ENCODE measurements at places on chromosomes 12 and 14.

- no peak for DNase-seq
Measured at GRCh38 chr12:89166121-89166520, 186.2 kb downstream of the DUSP6 start.

- no peak for DNase-seq
Measured at GRCh38 chr14:58639842-58640484, 2.2 kb downstream of the DACT1 start.

DNA sequence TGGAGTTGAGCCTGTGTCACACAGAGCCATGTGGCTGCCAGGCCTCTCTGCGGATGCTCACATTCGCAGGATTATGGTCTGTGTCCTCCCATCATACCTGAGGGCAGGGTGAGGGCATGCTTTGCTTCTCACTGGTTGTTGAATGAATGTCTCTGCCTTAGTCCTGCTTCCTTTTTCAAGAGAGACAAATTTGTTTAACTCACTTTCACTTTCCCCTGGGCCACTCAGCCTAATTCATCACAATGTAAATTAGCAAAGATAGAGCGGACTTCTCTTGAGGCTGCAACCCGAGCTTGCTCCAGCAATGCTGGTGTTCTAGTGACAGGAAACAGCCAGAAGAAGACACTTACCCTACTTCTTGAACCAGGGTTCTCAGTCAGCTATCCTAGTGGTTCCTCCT lies 35.5 kb upstream of the PAX9 start:
- DNase-seq, result no peak

DNA sequence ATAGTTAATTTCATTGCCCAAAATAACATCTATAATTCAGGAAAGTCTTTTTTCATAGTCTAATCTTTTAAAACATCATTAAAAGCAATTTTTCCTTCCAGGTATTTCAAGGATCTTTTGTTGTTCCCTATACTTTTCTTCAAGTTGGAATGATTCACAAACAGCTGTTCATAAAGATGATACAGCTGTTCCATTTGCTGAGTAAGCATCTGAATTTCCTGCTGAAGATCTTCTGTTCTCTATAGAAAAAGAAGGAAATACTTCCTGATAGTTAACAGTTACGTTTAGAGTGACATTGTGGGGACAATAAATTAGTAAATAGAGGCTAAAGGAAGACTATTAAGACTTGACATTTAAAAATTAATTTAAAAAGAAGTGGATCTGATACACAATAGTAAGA lies 30.3 kb upstream of the ESR2 start:
- no peak for DNase-seq

- DNase-seq, result no peak
Measured at GRCh38 chr12:68224613-68225285, 861 bp downstream of the IL26 start.

DNA sequence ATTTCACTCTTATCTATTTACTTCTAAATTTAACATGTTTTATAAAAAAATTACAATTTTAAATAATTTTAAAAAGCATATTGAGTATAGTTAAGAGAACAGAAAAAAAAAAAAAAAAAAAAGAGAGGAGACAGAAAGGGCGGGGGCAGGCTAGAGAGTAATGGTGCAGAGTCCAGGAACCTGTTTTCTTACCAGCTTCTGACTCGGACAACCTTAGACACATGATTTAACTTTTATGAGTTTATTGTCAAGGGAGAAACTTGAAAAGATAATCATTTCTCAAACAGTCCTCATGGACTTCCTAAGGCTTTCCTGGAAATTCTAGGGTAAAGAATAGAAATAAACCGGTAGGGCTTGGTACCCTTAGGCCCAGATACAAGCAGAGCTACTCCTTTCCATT lies 84.3 kb downstream of the RPS6KA5 start:
- no peak for DNase-seq

GRCh38 chr14:102796661-102797190 lies 19.5 kb downstream of the TRAF3 start:
- no peak for DNase-seq

DNA sequence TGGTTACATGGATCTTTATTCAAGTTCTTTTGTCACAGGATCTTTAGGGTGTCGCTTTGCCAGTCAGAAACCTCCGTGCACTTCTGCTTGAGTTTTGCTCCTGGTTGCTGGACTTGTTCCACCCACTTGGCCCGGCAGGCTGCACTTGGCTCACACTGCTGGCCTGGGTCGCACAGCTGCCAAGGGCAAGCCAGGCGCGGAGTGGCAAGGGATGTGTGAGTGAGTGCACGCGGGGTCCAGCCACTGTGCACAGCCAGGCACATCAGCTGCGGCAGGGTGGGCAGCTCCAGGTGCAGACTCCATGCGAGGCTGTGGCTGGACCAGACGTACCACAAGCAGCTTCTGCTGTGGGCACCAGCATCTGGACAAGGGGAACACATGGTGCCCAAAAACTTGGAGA lies 76.6 kb downstream of the DERA start:
- DNase-seq, result no peak

DNA sequence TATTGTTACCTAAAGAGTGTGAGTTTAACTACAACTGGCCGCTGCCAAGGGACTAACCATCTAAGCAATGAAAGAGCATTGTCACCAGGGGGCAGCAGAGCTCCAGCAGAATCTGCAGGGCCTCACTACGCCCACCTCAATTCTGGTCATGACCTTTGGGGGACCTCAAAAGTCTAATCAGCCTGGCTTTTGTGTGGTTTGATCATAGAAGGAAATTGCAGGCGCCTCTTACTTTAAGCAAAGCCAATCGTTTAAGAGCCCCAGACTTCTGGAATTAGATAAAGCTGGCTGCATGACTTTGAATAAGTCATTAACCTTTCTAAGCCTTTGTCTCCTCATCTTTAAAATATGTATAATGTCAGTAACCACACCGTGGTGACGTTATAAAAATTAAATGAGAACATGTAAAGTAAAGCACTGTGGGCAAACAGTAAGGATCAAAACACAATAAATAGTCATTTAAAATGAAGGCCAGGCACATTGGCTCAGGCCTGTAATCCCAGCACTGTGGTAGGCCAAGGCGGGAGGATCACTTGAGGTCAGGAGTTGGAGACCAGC lies 58.6 kb downstream of the TBX3 start:
- DNase-seq, result no peak

GRCh38 chr14:67942080-67942710 lies 122.6 kb downstream of the RAD51B start:
- DNase-seq, result no peak

DNA sequence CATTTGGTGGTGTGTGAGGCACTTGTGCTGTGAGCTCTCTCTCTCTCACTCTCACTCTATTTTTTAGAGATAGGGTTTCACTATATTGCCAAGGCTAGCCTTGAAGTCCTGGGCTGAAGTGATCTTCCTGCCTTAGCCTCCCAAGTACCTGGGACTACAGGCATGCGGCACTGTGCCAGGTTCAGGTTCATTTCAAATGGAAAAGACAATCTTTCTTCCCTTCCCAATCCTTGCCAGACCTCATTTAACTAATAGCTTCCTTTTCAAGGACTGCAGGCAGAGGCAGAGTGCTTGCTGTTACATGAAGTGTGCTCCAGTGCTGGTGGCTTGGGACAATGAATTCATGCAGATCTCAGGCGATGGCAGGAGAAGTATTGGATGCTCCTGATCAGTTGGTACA lies 73.2 kb upstream of the BICD1 start:
- no peak for DNase-seq

DNA sequence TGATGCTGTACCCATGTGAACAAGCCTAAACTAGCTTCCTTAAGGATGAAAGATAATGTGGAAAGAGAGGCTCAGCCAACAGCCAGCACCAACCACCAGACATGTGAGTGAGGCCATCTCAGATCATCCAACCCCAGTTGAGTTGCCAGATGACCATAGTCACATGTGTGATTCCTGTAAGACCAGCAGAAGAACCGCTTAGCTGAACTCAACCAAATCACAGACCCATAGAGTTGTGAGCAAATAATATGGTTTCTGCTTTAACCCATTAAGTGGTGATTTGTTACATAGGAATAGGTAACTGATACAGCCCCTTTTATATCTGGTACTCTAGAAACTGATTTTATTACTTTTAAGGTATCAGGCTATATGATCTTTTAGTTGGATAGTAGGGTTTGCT lies 17.6 kb upstream of the ELK3 start:
- no peak for DNase-seq

GRCh38 chr12:22164139-22164538 lies 118.1 kb downstream of the CMAS start:
- no peak for DNase-seq

GRCh38 chr14:100737526-100737925 lies 10.8 kb downstream of the DLK1 start:
- DNase-seq, result no peak

DNA sequence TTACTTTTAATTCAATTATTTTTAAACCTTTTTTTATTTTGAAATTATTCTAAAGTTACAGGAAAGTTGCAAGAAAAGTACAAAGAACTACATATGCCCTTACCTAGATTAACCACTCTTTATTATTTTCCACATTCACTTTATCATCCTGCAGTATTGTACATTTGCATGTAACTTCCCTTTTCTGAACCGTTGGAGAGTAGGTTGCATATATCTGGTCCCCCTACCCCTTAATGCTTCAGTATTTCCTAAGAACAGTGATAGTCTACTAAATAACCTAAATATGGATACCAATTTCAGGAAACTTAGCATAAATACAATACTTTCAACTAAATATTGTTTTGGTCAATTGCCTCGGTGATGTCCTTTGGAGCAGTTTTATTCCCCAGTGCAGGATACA lies 15.0 kb downstream of the G2E3 start:
- no peak for DNase-seq

GRCh38 chr14:79376557-79376956 lies 834.7 kb downstream of the DIO2 start:
- no peak for DNase-seq

GRCh38 chr12:106297681-106298080 lies 4.9 kb upstream of the TCP11L2 start:
- no peak for DNase-seq

DNA sequence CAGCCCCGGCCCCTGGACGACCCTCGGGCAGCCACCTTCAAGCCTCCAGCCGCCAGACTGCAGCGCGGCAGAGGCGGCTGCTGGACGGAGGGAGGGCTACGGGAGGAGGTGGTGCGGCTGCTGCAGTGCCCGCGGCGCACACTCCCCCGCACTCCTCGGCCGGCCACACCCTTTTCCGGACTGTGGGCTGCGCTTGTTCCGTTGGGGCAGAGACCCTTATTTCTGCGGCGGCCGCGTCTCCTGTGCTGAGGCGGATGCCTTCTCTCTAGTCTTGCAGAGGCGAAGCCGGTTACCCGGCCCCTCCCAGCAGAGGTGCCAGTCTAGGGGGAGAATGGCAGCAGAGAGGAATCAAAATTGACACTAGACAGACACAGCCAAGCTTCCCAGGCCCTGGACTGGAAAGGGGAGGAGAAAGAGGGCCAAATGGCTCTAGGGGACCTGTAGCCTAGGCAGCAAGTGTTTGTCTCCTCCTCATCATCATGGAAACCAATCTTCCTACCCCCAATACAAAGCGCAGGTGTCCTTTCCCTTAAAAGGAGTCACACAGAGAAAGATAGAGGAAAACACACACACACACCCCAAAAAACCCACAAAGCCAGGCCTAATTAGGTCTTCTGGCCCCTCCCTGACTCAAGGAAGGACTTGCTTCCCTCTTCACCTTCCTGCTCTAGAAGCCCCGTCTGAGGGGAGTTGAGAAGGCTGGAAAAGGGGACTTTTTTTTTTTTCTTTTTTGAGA lies 1.3 kb downstream of the ESYT1 start:
- no peak for DNase-seq

GRCh38 chr14:64654901-64655300 lies 49.3 kb upstream of the PLEKHG3 start:
- no peak for DNase-seq

DNA sequence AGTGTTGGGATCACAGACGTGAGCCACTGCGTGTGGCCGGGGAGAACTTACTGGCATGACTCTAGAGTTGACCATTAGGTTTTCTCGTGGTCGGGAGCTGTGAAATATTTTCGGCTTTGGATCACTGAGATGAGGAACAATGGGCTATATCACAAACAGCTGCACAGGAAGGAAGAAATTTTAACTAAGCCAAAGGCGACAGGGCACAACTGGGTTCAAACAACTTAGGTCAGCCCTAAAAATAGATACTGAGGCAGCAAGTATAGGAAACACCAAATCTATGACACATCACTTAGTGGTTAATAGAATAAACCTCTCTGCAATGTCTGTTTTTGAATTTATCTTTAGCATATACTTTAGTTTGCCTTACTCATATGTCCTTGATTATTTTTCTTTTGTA lies 162.9 kb downstream of the LRIG3 start:
- DNase-seq, result no peak

DNA sequence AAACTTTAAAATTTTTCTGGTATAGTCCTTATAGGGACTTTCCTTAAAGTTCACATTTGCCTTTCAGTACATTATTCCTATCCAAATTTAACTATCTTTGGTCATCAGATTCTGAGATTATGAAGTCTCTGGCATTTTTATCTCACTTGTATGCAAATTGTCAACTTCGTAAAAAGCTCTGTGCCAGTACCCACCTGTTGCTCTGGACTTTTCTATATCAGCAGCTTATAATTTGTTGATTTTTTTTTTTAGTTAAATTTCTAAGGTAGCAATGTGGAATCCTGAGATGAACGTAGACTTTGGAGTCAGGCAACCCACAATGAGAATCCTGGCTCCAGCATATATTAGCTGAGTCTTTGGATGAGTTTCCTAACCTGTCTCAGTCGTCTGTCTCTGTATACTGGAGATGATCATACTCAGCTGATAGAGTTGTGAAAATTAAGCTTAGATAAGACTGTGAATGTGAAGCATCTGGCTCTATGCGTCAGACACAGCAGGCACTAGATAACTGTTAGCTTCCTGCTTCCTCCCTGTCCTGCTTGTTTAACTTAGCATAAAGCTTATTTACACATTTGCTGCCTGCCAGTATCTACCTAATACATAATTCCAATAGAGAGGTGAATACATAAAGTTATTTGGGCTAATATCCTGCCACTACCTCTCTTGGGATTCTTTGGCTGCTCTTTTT lies 59.8 kb downstream of the MARK3 start:
- DNase-seq, result no peak

- no peak for DNase-seq
Measured at GRCh38 chr12:27970401-27971120, 2.0 kb downstream of the PTHLH start.

DNA sequence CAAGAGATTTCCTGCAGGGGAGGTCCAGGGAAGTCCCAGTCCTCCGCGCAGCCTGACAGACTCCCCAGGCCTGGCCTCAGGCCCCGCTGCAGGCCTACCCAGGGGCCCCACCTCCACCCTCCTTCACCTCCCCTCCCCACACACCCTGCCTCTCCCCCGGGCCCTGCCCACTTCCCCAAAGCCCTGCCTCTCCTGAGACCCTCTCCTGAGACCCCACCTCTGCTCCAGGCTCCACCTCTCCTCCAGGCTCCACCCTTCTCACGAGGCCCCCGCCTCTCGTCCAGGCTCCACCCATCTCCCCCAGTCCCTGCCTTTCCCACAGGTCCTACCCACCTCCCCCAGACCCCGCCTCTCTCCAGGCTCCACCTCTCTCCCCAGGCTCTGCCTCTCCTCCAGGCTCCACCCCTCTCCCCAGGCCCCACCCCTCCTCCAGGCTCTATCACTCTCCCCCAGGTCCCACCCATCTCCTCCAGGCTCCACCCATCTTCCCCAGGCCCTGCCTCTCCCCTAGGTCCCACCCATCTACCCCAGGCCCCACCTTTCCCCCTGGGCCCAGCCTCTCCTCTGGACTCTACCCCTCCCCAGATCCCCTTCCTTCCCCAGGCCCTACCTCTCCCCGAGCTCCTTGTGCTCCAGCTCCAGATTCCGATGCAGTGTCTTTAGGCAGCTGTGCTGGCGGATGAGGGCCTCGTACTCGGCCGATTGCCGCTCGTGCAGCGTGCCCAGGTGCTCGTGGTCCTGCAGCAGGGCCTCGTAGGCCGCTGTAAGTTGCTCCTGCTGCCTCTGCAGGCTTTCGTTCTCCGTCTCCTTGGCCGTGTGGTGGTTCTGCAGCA lies 58.8 kb upstream of the GPR68 start:
- no peak for DNase-seq

- DNase-seq, result no peak
Measured at GRCh38 chr12:89537389-89537788, 11.5 kb upstream of the POC1B start.

All from esophagus squamous epithelium (tissue), 5 donors.